ENCODE measurements at places on chromosomes 7 and 10. TPM values are rescaled to one million over a fixed set of nuclear protein-coding genes. Genes with fewer than 3 reads are reported as not detected.

- DNase-seq = peak; percentile 81
These were observed 118.1 kb upstream of the LYZL2 start for GRCh38 chr10:30747633-30748032.

DNA sequence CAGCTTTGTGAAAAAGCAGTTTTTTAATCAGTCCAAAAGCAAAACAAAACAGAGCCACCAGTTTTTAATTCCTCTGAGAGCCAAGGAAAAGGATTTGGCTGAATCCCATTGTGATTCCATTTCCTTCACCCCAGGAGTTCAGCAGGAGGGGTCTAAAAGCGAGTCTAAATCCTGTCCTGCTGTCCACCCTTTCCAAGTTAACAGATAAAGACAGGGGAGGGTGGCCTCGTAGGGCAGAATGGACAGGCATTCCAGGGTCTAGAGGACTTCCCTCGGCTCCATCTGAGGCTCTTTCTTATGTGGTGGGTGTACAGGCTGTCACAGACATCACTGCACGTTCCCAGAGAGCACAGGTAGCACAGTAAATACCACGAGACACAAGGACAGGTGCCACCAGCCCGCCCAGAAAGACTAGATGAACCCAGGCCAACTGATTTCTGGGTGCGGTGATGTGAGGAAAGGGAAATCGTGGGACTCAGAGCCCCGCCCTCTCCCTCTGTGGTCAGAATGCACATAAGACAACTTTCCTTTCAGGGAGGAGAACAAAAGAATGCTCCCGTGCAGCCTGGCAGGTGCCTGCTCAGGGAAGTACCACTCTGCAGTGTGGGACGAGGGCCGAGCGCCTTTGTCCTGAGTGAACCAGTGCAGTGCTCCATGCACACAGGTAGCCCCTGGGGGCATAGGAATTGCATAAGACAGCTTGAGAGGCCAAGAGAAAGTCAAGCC is 119.7 kb downstream of the ABLIM1 start:
- peak; percentile 76 for DNase-seq

Gene DNAJB6
- total RNA-seq = 82.0 TPM

Gene CPA2
- total RNA-seq = not detected

GRCh38 chr10:52032681-52033629 is 281.1 kb upstream of the DKK1 start:
- no peak for DNase-seq

DNA sequence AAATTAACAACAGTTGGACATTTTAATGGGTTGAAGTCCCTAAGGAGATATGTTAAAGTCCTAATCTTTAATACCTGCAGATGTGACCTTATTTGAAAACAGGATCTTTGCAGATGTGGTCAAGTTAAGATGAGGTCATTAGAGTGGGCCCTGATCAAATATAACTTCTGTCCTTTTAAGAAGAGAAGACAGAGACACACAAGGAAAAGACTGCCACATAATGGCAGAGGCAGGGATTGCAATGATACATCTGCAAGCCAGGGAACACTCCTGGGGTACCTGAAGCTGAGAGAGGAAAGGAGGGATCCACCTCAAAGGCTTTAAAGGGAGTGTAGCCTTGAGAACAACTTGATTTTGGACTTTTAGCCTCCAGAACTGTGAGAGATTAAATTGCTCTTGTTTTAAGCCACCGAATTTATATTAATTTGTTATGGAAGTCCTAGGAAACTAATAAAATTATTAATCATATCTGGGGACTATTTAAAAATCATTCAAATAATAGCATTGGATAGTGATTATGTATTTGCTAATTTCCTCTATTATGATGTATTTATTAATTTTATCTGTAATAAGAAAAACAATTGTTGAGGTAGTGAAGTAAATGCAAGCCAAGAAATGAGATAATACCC is 700.0 kb upstream of the PCDH15 start:
- DNase-seq = no peak

- no peak for DNase-seq
These were observed 127.0 kb upstream of the AHR start for GRCh38 chr7:17171427-17171826.

GRCh38 chr10:34626158-34626880 is 188.8 kb downstream of the PARD3 start:
- no peak for DNase-seq

Gene GPER1
- total RNA-seq = not detected

Gene GPR85
- total RNA-seq = not detected

GRCh38 chr7:157576415-157576814 is 239.6 kb downstream of the DNAJB6 start:
- DNase-seq = peak; percentile 84

Gene PRPF18
- total RNA-seq = 21.2 TPM

DNA sequence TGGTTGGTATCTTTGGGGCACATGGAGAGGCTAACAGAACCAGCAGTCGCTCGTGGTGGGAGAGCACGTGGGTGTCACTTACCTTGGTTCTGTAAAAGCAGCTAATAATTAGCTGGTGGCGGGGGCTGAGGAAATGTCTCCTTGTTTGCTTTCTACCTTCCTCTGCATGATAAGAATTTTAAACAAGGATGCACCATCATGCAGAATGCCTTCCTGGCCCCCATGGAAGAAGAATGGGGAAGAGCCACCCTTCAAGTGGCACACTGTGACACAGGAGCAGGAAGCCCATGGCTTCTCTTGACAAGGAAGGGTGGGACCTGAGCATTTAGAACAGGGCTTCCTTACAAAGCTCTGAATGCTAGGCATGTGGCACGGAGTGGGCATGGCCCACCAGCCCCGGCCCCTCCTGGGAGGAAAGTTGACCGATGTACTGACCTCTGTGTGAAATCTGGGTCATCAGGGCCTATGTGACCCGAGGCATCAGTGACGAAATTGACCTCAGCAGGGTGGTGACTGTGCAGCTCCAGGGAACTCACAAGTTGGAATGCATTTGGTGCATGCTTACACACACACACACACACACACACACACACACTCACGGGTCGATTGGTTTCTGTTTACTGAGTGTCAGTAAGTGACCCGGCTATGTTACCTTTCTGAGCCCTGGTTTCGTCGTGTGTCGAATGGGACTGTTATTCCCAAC is 116.9 kb upstream of the ANLN start:
- DNase-seq = no peak

DNA sequence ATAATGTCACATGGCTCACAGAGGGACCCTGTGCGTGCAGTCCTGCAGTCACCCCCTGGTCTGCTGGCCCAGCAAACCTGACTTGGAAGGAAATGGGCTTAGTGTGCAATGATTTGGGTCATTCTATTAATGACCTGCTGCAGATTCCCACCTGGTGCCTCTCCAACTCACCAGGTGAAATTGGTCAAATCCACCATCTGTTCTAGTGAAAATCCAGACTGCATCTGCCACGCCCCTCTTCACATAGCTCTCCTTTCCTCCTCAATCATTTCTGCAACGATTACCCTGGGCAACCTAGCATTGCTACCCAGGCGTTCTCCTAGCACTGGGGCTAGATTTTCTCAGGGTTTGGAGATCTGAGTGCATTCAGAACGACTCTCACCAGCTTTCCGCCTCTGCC is 29.4 kb downstream of the SRRM3 start:
- no peak for DNase-seq

GRCh38 chr10:48659790-48660189 is 24.9 kb upstream of the WDFY4 start:
- no peak for DNase-seq

DNA sequence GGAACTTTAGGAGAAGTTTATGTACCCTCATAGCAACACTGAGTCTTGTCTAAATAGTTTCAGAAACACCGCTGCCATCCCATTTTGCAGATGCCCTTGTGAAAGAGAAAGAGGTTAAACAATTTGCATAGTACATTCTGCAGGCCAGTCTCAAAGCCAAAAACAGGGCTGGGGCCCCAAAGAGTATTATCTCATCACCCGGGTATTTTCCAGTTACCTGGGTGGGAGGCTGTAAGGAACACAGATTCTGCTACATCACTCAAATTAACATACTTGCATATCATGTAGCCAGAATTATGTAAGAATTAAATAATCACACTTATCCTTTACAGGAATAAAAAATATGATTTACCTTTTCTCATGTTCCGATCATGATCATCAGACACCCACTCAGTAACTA is 3.1 kb upstream of the FAM171A1 start:
- no peak for DNase-seq

GRCh38 chr7:46229409-46229808 is 308.3 kb upstream of the IGFBP3 start:
- no peak for DNase-seq

DNA sequence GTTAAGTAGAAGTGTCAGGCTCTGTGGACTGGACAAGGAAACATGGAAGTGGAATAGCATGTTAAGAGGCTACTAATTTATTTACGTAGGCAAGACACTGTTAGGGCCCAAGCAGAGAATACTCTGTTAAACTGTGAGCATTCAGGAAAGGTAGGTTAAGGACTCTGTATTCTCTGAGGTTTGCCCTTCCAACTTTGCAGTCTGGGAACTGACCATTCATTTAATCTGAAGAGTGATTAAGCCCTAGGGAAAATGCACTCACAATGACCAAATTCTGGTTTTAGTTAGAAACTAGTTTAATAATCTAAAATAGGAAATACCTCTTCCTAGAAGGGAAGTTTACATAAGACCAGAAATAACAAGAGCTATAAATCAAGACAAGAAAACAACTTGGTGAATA is 266.6 kb downstream of the SUGCT start:
- DNase-seq = no peak

- DNase-seq = no peak
These were observed 99.1 kb downstream of the ANK3 start for GRCh38 chr10:60290558-60290957.

Gene MINDY3
- total RNA-seq = 18.3 TPM

Gene SHTN1
- not detected for total RNA-seq

Gene MALSU1
- total RNA-seq = 59.5 TPM

Gene LBX1
- total RNA-seq = not detected

DNA sequence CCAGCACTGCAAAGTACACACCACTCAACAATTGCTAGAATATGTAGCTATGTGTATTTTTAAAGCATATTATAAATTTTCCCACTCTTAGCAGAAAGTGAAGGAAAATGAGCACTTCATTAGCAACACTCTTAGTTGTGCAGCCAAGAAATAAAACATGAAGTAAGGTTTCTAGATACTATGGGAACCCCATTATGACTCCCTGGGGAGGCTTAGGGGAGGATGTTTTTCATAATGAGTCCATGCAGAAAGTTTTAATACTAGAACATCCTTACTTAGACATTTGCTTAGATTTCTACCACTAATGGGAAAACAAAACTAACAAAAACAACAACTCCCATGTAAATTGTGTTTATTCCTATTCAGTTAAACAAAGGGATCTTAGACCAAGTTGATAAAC is 148.4 kb upstream of the HDAC9 start:
- DNase-seq = no peak

GRCh38 chr10:118062798-118063238 is 16.1 kb upstream of the RAB11FIP2 start:
- no peak for DNase-seq

DNA sequence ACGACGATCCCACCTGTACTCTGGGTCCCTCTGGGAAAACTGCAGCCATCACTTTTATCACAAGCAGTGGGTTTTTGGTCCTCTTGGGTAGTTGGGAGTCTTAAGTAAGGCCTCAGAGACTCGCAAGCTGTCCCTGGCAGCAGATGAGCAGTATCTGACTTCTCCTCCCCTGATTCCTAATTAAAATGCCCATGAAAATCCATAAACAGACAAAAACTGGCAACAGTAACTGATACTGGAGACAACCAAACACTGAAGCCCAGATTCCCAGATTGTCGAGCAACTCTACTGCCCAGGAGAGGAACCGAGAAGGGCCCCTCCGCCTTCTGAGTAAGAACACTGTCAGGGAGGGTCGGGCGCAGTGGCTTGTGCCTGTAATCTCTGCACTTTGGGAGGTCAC is 333.8 kb downstream of the CALN1 start:
- no peak for DNase-seq

DNA sequence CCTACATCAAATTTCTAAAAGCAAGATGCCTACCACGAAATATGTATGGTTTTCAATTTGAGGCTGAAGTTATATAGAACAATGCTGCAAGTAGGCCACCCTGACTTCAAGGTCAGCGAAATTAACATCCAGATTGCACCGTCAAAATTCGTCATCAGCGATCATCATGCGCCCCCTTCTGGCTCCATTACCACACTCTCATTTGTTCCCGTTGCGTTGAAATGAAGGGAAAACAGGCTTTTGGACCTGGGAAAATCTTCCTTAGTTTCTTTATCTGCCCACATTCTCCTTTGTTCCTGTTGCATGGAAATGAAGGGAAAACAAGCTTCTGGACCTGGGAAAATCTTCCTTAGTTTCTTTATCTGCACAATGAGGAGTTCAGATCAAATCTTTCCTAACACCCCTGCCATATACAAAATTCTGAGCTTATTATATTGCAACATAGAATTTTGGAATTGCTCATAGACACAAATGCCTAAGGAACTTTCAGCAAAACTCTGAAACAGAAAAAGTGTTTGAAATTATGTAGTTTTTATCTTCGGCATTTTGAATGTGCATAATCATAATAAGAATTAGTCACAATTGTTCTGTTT is 98.2 kb upstream of the PRKCQ start:
- peak; percentile 70 for DNase-seq

Gene KCND2
- total RNA-seq = not detected

DNA sequence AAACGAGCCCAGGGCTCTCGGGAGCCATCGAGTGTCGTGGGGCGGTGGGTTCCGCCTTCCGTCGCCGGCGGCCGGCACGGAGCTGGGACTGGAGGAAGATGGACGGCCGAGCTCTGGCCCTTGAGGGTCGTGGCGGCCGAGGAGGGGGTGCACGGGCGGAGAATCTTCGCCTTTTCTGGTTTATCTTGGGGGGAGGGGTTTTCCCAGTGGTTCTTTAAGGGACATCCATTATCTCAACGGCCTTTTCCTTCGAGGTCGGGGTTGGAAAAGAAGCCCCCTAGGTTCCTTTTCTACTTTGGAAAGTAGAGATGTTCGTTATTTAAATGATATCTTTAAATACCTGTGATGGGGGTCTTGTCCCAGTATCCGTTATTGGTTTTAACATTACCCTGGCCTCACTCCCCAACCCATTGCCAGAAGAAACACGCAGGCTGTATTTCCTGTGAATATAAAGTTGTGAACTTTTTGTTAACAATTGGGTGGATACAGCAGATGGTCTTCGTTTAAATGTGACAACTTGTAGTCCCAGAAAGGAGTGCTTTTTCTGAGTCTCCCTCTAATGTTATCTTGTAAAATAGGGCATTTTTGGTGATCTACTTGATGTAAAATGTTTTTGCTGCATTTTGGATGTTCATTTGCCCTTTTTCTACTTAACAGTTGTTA is 765 bp downstream of the CCAR1 start:
- DNase-seq = peak; percentile 34

DNA sequence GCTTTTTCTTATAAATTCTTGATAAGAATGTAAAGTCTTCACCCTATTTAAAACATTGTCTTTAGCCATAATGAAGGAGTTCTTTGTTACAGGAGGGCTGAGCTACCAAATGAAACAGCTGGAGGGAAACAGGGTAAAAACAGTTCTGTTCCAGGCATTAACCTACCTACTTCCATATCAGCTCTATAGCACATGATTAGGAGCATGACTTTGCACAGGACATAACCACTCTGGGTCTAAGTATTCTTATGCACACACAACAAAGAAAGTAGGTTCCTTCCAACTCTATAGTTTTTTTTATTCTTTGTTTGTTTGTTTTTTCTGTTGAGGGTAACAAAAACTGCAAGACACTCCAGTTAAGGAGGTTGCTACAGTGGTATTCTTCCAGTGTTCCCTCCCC is 52.7 kb downstream of the SCIN start:
- no peak for DNase-seq

Gene RET
- 0.38 TPM for total RNA-seq
